Left colon (tissue), 2 donors: ENCODE measurements at places on chromosomes 5 and 9. TPM values are rescaled to one million over a fixed set of nuclear protein-coding genes. Genes with fewer than 3 reads are reported as not detected.
A peak's percentile ranks its signal among the peaks of the same experiment; 100 is the strongest.

DNA sequence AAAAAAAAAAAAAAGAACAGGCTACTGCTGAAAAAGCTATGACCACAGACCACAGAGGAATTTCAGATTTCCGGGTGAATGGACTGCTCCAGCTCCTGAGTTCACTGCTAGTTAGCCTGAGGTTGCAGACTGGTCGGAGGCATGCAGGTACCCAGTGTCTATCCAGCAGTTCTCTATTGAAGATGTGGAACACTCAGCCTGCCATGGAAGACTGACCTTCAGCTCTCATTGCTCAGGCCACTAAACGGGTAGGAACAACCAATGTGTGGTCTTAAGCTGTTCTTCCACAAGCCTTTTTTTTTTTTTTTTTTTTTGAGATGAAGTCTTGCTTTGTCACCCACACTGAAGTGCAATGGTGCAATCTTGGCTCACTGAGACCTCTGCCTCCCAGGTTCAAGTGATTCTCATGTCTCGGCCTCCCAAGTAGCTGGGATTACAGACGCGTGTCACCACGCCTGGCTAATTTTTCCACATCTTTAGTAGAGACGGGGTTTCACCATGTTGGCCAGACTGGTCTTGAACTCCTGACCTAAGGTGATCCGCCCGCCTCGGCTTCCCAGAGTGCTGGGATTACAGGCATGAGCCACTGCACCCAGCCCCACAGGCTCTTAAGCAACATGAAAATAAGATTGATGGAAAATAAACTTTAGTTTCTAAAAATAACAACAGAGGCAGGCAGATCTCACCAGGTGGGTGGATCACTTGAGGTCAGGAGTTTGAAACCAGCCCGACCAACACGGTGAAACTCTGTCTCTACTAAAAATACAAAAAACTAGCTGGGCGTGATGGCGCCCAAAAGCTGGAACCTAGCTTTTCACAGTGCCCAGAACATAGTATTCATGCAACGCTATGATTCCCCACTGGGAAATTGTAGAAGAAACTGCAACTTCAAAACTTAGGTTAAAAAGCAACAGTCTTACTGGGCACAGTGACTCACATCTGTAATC lies 20.0 kb upstream of the NPM1 start:
- DNase-seq, result no peak

DNA sequence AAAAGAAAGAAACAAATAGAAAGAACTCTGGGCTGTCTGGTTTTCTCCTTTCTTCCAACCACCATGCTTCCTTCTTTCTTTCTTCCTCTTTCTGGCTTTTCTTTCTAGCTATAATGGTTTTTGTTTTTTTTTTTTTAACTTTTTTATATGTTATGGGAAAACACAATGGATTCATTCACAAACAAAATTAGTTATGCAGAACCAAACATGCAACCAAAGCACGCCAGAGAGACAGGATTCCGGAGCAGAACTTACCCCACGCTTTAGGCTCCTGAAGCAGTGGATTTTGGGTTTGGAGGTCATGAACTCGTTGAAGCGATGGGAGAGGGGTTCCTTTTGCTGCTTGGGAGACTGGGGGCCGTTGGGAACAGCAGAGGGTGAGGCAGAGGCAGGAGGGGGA lies 88.3 kb downstream of the USP20 start:
- no peak for DNase-seq

DNA sequence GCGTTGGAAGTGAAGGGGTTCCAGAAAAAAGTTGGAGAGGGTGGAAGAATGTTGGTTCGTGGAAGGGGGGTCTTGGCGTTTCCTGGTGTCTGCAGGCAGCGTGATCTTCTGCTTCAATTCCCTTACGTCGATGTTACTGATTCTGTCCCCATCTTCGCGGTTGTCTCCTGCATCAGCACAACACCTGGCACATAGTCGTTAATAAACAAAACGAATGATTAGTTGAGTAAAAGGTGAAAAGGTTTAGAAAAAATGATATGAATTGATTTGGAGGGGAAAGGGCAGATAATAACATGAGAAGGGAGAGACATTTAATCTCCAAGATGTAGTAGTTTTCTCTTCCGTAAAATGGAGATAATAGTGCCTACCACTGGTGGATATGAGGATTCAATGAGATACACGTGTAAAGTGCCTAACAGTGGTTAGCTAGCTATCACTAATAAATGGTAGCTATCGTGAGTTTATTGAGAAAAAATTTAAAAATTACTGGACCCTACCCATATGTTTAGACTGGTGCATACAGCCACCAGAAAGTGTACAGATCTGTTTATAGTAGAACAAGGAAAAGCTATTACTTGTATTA lies 556 bp downstream of the MTREX start:
- DNase-seq, result peak; percentile 21

DNA sequence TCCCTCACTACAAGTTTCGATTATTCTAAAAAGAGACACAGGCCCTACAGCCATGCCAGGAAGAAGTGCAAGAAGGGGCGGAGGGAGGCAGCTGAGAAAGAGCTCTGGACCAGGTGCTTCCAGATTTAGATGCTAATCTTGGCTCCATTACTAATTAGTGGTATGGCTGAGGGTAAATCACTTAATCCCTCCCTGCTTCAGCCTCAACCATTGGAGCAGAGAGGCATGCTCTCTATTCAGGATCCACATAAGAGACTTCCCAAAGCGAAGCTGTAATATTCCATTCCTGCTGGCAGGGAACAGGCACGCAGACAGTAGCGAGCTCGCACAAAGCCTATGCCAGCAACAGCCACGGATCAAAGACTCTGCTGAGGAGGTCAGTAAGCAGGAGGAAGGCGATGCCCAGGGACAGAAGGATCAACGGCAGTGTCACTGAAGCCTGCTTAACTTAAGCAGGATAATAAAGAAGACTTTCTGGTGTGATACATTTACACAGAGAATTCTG lies 24.2 kb downstream of the LIFR start:
- no peak for DNase-seq

DNA sequence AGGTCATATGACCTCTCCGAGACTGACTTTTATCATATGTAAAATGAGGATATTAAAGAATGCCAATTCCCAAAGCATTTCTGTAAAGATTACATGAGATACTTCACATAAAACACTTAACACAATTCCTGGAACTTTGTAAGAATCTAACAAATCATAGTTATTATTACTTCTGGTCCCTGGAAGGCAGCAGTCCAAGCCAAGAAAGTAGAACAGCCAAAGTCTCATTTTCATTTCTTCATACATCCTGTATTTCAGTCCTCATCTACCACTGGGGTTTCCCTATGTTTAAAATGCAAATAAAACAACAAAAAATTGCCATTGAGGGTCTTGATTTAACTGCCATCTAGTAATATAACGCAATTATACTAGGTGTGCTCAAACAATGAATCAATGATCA lies 179.5 kb downstream of the MARCHF11 start:
- DNase-seq, result no peak

GRCh38 chr5:96117771-96118651 lies 156.4 kb upstream of the ELL2 start:
- no peak for DNase-seq

DNA sequence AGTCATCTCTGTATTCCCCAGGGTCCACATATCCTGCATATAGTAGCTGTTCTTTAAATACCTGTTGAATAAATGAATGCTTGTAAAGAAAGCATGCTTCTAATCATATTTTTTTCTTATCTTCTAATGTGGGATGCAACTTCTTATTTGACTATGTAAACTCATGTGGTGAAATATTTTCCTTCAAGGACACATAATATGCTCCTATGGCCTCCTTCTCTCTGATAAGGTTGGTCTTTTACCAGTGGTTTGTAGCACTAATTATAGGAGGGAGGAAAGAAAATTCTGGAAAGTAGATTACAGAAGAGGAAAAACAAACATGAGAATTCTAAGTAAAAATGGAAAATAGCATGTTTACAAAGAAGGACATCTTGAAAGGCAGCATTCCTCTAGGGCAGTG lies 28.6 kb upstream of the C5orf63 start:
- no peak for DNase-seq

The FOXD4 gene
- total RNA-seq, result 0.39 TPM
